Fibroblast of the aortic adventitia (primary cell): ENCODE measurements at places on chromosomes 11 and 22. TPM values are rescaled to one million over a fixed set of nuclear protein-coding genes. Genes with fewer than 3 reads are reported as not detected.

DNA sequence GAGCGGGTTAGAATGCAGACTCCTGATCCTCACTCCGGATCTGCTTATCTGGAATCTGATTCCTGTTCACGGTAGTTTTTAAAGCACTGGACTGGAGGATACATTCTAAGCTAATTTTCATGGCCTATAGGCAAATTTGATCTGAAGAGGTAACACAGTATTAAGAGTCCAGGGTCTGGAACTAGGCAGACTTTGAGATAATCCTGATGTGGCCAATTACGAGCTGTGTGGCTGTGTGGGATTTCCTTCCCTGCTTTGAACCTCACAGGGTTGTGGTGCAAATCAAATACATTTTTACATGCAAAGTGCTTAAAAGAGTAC is 285.2 kb downstream of the MIAT start:
- no peak for DNase-seq

- peak; percentile 16 for DNase-seq
Measured at GRCh38 chr11:26677566-26677965, 44.3 kb downstream of the SLC5A12 start.

DNA sequence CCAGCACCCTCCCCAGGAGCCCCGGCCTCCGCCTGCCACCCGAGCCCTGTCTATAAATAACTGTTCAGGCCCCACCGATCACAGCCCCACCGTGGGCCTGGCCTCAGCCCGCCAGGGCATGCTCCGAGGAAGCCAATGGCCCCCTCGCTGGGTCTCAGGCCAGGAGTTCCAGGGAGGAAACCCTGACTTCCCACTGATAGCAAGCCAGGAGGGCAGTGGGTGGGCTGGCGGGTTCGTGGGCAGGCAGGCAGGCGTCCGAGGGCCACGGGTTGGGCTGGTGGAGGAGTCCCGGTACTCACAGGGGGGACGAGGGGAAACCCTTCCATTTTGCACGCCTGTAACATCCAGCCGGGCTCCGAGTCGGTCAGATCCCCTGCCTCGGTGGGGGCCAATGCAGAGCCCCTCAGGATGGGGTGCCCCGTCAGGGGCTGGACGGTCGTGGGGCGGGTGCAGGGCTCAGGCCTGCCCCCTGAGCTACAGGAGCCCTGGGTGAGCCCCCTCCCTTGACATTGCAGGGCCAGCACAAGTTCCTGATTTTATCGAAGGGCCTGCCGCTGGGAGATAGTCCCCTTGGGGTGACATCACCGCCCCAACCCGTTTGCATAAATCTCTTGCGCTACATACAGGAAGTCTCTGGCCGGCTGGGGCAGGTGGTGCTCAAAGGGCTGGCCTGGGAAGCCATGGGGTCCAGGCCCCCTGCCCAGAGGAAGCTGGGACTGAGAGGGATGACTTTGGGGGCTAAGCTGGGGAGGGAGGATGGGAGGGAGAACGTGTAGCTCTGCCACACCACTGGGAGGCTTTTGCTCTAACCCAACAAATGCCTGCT is at the start of gene SPI1:
Gene SPI1 (minus strand): TSS at position 538 of the 826 bp plus-strand sequence. CDS start 194 bp downstream, at position 344.
- no peak for DNase-seq

- DNase-seq, result no peak
Measured at GRCh38 chr11:26572770-26573402, 823 bp upstream of the MUC15 start.

The NRGN gene
- total RNA-seq, result 0.27 and 0.33 TPM in 2 replicates

DNA sequence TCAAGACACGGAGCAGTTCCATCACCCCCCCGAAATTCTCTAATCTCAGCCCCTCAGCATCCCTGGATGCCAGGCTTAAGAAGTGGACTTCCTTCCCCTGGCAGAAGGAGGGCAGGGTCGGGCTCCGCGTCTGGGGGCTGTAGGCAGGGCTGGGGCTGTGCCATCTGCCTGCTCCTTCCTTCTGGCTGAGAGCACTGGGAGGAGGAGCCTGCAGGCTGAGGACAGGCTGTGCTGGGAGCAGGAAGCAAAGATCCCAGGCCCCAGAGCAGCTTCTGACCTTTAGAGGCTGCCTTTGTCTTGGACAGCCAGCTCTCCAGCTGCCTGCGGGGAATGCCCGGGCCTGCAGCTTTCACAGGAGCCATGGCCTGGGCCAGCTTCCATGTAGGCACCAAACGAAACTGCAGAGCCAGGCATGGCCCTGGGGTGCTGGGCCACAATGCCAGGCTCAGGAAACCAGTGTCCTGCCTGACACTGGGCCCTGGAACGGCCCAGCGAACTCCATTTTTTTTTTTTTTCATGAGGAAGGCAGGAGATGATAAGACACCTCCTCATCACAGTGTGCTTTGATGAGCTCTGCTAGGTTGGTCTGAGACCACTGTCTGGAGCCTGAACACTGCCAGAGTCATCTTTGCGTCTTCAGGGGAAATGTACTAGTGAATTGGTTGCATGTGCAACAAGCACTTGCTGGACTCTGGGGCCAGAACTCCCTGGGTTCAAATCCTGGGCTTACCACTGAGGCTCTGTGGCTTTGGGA is 67.9 kb downstream of the MCM5 start:
- peak; percentile 49 for DNase-seq
